CD4-positive, alpha-beta T cell treated with Interleukin-1 beta for 1 hour (primary cell): ENCODE measurements at places on chromosomes 1 and 21.

DNA sequence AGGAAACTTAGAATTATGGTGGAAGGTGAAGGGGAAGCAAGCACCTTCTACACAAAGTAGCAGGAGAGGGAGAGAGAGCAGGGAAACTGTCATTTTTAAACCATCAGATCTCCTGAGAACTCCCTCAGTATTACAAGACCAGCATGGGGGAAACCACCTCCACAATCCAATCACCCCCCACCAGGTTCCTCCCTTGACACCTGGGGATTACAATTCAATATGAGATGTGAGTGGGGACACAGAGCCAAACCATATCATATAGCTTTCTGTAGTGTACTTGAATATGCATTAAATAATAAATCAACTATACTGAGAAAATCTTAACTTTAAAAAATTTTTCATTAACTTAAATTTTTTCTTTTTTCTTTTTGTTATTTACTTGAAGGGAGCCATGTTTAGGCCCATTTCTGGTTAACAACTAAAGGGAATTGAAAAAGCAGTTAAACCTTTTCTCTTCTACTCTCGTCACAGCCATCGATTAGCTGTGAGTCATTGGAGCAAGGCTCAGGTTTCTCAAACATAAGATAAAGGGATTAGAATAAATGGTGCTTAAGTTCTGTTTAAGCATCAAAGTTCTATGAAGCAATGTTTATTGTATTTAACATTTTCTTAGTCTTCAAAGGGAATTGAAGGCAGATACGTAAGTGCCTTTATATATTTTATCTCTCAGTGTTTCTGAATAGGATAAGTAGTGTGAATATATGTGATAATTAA is 72.2 kb upstream of the DPT start:
- DNase-seq, result no peak

- DNase-seq, result no peak
Measured at GRCh38 chr1:151000408-151000807, 6.3 kb downstream of the MINDY1 start.

GRCh38 chr1:206708058-206708457 is 23.4 kb downstream of the MAPKAPK2 start:
- no peak for DNase-seq

DNA sequence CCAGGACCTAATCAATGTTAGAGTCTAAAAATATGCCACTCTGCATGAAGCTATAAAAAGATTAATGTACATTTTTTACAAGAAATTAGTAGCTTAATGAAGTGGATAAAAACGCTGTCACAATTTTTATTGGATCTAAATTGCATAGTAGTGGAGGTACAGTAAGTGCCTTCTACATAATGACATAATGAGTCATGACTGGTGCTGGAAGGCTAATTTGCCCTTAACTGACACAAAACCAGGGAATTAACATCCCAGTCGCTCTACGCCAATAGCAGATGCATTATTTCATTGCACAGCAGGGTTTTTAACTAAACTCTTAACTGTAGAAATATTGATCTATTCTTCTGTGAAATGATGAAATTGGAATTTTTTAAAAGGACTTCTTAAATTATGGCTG is 33.3 kb downstream of the RRAGC start:
- no peak for DNase-seq

- DNase-seq, result no peak
Measured at GRCh38 chr1:212565571-212566305, 42.8 kb upstream of the ATF3 start.

DNA sequence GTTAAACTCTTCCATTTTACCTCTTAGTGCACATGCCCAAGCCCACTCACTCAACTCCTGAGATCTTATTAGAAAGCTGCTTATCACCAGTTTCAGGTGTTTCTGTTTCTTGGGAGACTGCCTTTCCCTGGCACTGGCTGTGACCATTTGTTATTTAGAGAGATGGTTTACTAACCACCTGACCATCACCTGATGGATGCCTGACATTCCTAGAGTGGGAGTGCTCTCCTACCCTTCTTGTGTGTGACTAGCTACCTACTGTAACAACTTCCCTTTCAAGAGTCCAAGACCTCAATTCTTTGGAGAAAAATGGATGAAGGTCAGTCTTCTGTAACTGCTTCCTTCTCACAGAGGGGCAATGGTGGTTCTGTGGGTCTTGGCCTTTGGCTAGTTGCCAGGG is 755.2 kb upstream of the ADAMTS5 start:
- no peak for DNase-seq

DNA sequence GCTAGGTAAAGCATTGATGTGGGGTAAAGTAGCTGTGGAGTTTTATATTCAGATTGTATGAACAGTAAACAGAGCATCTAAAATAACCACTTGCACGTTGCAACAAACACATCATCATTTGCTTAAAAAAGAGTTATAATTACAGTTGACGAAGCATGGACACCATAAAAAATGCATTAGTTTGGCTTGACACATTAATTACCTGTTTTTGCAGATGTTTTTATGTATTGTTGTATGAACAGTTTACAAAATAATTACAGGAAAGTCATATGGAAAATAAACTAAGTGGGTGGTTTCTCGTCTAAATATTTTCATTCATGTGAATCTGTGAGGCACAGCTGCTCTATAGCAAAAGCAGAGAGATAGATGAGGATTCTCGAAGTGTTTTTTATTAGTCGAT is 108.3 kb downstream of the RPS6KC1 start:
- DNase-seq, result no peak

DNA sequence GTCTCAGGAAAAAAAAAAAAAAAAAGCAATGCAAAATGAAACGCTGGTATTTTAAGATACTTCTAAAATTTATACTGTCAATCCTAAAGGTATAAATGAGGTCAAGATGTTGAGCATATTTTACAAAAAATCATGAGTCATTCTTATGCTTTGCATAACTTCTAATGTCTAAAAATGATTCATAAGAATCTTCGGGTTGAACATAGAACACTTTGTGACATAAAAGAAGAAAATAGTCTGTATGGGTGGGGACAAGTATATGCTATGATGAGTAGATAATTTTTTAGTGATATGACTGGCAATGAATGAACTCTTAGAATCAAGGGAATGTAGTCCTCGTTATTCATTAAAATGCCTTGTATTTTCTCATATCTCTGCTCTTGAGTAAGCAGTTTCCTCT is 416.9 kb upstream of the USP24 start:
- DNase-seq, result no peak

- no peak for DNase-seq
Measured at GRCh38 chr1:9395018-9395417, 102.3 kb downstream of the SPSB1 start.

DNA sequence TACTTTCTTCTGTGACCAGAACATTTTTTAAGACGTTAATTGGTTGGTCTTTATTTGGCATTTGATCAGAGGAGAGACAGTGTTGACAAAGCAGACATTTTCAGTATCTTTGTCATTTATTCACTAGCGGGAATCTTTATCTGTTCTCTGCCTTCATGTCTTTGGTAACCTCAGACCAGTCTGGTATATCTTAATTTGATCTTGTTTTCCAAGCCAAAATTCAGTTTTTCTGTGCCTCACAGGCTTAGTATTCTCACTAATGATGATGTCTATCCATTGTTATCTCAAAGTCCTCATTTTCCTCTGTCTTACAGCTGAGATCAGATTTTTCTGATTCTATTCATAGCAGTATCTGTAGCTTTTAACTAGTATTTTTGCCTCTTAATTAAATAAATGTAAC is 158.7 kb downstream of the GPR52 start:
- DNase-seq, result no peak

GRCh38 chr1:92503043-92503925 is 16.6 kb upstream of the GFI1 start:
- DNase-seq, result no peak

- no peak for DNase-seq
Measured at GRCh38 chr21:40255518-40256444, 388.5 kb downstream of the PCP4 start.

GRCh38 chr1:185869590-185869989 is 135.4 kb downstream of the HMCN1 start:
- DNase-seq, result no peak

DNA sequence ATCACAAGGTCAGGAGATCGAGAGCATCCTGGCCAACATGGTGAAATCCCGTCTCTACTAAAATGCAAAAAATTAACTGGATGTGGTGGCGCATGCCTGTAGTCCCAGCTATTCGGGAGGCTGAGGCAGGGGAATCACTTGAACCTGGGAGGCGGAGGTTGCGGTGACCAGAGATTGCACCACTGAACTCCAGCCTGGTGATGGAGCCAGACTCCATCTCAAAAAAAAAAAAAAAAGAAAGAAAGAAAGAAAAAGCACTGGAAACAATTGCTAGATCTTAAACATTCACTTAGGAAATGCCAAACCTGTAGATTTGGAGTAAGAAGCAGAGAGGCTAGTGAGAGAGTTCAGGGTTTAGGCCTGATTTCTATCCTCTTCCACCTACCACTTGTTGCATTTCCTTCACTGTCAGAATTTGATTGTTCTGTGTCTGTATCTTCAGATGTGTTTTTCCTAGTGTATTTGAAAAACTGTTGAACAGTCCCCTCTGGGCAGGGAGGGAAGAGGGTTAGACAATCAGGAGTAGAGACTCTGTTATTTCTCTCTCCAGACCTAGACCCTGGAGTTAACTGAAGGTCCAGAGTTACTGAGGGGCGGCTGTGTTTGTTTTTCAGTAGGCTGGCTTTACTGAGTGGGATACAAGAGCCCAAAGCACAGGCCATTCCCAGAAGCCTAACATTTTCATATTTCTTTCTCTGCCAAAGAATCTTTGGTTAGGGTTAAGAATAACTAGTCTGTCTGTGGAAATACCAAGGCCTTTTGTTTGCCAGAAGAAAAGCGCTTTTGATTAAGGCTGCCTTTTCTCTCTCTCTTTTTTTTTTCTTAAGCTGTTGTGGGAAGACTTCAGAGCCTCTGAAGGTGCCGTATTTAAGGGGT is 31.1 kb upstream of the MACF1 start:
- no peak for DNase-seq

- no peak for DNase-seq
Measured at GRCh38 chr1:202844935-202845334, 34.2 kb downstream of the PCAT6 start.

- no peak for DNase-seq
Measured at GRCh38 chr1:19463504-19463803, 21.9 kb downstream of the CAPZB start.

DNA sequence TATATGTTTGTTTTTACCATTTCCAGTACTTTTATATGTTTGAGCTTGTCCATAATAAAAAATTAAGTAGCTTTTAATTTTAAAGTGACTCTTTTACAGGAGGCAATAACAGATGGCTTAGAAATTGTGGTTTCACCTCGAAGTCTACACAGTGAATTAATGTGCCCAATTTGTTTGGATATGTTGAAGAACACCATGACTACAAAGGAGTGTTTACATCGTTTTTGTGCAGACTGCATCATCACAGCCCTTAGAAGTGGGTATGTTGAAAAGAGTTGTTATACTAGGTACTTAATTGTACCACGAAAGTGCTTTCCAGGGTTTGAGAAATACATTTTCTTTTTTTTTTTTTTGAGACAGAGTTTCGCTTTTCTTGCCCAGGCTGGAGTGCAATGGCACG is 46.1 kb downstream of the RNF2 start:
- no peak for DNase-seq

GRCh38 chr1:92563457-92564216 is 76.9 kb upstream of the GFI1 start:
- DNase-seq, result no peak

- DNase-seq, result no peak
Measured at GRCh38 chr1:18657506-18658201, 27.0 kb downstream of the PAX7 start.

DNA sequence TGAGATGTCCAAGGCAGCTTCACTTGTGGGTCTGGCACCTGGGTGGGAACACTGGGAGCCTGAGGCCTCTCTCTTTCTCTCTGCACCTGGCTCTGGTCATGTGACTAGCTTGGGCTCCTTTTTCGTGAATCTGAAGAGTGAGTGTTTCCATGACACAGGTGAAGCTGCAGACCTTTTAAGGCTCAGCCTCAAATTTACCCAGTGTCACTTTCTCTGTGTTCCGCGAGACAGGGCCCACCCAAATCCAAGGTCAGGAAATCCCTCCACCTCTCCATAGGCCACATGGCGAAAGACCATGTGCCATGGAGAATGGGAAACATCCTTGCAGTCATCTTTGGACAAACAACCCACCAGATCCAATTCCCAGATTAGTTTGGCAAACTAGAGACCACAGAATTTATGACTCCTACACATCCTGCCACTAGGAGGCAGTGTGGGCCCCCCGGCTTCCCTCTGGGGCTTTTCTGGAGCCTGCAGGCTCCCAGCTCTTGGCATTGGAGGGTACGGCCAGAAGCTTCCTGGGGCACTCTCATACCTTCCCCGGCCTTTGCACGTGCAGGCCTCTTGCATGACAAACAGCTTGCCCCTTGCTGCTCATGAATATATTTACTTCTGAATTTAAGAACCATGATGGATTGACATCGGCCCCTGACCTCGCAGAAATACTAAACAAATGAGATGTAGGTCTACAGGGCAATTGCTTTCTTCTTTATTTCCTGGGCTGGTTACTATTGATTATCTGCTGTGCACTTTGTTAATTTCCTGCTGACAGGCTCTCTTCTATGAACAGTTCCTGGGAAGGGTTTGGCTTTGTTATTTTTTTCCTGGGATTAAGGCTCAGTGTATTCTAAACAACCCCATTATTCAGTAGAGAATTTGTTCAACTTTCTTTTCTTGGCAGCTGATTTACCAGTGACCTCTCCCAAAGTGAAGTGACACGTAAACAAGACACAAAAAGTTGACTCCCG is 180.7 kb downstream of the KAZN start:
- no peak for DNase-seq

GRCh38 chr1:46510341-46510997 is 20.8 kb downstream of the DMBX1 start:
- DNase-seq, result no peak

DNA sequence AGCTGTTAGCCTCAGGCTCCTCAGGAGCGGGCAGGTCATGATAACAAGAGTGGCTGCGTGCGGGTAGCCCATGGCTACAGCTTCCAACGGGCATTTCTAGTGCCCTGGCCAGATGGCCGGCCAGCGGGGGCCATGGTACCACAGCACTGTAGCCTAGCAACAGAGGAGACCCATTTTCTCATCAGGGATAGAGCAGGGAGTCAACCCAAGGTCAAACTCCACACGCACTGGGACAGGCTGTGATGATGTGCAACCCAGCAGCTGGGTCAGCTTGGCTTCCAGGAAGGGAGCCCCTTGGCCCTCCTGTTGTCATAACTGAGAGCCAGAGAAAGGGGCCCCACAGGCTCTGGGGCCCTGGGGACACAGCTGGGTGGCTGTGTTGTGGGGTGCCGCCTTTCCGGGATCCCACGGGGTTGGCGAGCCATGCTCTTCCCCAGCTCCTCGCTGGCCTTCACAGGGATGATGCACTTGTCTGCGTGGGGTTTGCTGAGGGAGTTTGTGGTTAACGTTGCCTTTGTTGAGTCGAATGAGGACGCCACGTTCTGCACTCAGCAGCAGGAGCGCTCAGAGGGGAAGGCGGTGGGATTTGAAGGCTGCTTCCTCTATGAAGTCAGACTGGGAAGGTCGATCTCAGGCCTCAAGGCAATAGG is 46.3 kb downstream of the COL18A1 start:
- DNase-seq, result no peak

- DNase-seq, result no peak
Measured at GRCh38 chr1:158434741-158435140, 8.7 kb upstream of the OR10K2 start.
